ENCODE measurements at places on chromosomes 7 and 10.
A peak's percentile ranks its signal among the peaks of the same experiment; 100 is the strongest.

DNA sequence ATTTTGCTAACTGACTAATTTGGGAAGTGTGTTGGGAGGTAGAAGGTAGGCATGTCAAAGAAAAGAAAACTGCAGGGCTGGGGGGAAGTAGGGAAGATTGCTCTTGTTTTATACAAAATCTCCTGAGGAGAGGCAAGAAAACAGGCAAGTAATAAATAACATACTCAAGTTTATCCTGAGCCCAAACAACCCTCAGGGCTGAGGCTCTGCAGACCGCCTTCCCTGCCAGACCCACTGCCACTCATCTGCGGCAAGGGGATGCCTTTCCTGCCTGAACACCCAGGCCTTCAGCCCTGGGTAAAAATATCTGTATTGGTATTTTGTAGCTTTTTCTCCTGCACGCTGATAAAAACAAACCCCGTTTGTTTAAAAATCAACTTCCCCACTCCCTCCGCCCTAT is 399.8 kb upstream of the NFE2L3 start:
- no peak for DNase-seq

DNA sequence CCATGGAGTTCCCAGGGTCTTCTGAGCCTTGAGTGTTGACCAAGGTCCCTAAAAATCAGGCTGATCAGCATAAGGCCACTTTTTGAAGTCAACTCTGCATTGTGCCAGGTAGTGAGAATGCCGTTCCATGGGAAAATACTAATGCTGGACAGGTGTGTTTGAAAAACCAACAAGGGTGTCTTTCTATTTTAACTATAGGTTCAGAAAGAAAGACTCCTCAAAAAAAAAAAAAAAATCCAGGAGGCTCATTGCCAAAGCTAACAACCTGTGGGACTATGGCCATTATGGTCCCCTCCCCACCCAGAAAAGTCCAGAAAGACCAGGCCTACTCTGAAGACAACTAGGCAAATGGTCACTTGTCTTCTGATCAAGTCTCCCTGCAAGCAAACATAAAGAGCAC is 44.4 kb downstream of the NRAP start:
- DNase-seq, result no peak

DNA sequence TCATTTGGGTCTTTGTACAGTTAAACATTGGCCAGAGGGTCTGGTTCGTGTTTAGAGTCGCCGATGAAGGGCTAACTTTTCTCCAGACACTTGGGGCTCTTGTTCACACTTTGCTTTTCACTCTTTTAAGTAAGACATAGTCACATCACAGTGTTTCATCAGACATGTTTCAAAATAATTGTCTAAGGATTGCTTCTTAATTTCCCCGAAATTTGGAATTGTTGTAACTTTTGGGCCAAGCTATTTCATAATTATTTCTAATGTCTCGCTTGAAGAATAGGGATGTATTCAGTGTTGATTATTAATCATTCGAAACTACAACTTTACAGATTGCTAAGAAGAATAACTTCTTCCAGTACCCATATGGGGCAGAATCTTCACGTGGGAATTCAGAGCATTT is 92.8 kb downstream of the TCF7L2 start:
- no peak for DNase-seq

- no peak for DNase-seq
These were observed 4.4 kb downstream of the RASGEF1A start for GRCh38 chr10:43262397-43262901.

GRCh38 chr7:29946428-29947186 is 43.0 kb downstream of the SCRN1 start:
- DNase-seq, result no peak

- no peak for DNase-seq
These were observed 48.0 kb downstream of the PDZD8 start for GRCh38 chr10:117327262-117327661.

DNA sequence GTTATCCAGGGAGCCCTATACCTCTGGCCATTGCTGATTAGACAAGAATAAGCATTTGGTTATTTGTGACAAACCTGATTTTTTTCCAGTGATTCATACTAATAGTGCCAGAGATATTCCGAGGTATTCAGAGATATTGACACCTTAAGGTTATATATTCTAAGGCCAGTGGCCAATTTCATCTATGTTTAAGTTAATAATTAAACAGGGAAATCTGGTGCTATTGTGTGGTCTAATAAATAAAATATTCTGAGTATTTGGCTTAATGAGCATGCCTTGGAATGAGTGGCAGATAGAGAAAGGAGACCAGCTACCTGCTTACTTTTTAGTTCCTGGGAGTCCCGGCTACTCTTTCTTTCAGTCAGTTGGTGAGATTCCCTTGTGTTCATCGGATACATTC is 38.6 kb upstream of the MEOX2 start:
- no peak for DNase-seq

GRCh38 chr10:101214446-101215396 is 14.5 kb downstream of the LBX1 start:
- peak; percentile 62 for DNase-seq

DNA sequence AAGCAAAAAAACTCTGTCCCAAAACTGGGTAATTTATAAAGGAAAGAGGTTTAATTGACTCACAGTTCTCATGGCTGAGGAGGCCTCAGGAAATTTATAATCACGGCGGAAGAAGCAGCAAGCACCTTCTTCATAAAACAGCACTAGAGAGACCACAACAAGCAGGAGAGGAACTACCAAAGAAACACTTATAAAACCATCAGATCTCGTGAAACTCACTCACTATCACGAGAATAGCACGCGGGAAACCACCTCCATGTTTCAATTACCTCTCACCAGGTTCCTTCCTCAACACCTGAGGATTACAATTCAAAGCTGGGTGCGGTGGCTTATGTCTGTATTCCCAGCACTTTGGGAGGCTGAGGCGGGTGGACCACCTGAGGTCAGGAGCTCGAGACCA is 48.5 kb downstream of the PDIA4 start:
- DNase-seq, result peak; percentile 33

DNA sequence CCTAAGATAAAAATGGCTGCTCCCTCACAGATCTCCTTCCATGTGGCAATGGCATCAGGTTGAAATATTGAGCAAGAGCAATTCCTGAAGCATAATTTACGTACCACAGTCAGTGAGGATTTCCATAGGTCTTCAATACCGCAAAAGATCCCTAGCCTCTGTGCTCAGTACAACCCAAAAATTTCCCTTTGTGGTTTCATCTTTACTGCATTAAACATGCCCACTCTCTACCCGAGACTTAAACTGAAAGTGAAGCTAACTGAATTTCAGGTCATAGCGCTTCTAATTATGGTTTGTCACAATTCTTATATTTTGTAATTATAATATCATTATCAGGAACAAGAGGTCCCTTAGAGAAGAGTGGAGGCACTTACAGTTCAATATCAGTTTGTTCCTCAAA is 1071.1 kb downstream of the XPNPEP1 start:
- no peak for DNase-seq

- no peak for DNase-seq
These were observed 91.3 kb upstream of the ZNF746 start for GRCh38 chr7:149588930-149589329.

DNA sequence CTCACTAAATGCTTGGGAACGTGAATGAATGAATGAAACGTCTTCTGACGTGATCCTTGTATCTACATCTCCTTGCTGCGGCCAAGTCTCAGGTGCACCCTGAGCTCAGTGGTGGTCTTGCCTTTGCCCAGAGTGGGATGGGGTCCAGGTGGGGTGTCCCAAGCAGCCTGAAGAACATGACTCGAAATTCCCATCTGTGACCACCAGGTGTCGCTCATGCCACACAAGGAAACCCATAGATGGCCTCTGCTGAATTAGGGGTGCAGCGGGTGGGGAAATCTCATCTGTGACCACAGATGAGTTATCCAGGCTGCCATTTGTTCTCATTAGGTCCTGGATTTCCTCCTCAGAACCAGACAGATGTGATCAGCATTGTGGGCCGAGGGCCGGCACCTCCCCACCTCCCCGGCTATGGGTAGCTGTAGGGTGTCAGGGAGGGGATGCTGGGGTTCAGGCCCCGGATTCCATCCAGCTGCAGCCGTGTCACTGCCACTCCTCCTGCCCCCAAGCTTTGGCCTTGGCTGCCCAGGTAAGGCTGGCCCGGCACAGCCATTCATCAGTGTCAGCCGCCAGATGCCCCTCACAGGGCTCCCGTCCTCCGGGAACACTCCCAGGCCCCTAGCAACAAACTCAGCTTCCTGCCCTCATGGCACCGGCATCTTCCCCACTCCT is 21.0 kb upstream of the GNA12 start:
- DNase-seq, result peak; percentile 63
